NCI-H2029 treated with DMSO at 0.1 percent for 48 hours (cell line): ENCODE measurements at places on chromosomes 16 and 17.

DNA sequence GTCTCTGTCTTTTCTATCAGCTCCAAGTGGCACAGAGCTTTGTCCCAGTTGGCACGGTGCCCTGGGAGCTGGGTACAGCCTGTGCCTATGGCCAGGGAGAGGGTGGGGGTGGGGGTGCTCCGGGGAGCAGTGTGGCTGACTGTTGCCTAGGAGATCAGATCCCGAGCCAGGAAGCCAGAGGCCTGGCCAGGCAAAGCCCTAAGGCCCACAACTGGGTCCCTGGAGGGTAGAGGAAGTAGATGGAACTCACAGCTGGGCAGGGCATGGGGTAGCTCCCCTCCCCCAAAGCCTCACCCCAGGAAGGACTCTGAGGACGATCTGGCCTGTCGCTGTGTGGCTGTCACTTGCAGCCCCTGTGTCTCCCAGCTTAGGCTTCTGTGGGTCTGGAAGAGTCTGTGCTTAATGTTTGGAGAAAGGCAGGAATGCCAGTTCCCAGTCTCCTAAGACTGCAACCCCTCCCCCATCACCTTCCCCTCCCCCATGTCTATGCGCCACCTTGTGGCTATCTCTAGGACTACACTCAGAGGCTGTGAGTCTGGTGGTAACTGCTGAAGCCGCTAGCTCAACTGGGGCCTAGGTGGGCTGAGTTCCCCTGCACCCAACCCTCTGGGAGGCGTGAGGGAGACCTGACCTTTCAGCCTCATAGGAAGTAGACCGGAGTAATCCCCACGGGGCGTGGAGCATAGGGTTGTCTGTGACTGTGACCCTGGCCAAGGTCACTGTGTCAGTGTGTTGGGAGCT lies 12.6 kb downstream of the THRA start:
- DNase-seq, result peak; percentile 46

GRCh38 chr17:73393381-73393780 lies 81.6 kb upstream of the CDC42EP4 start:
- no peak for DNase-seq

GRCh38 chr17:79915850-79916430 lies 76.7 kb upstream of the CBX4 start:
- DNase-seq, result no peak

- no peak for DNase-seq
Measured at GRCh38 chr17:1673041-1673785, 11.5 kb downstream of the PRPF8 start.

- DNase-seq, result peak; percentile 42
Measured at GRCh38 chr16:49281843-49282642, 405 bp upstream of the CBLN1 start.

DNA sequence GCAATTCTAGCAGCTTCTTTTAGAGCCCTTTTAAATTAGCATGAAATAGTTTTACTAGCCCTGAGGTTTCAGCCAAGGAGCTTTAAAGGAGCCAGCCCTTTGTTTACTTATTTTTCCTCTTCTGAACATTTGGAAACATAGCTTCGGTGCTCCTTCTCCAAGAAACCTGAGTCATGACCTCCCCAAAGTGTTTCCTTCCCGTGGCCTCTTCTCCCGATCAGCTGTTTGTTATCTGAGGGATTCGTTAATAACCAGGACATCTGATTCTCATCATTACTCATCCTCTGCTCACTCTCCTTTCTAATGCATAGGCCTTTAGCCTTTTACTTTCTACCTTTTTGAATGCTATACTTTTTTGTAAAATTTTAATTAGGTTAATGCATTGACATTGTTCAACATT lies 204.5 kb downstream of the WWOX start:
- DNase-seq, result no peak

DNA sequence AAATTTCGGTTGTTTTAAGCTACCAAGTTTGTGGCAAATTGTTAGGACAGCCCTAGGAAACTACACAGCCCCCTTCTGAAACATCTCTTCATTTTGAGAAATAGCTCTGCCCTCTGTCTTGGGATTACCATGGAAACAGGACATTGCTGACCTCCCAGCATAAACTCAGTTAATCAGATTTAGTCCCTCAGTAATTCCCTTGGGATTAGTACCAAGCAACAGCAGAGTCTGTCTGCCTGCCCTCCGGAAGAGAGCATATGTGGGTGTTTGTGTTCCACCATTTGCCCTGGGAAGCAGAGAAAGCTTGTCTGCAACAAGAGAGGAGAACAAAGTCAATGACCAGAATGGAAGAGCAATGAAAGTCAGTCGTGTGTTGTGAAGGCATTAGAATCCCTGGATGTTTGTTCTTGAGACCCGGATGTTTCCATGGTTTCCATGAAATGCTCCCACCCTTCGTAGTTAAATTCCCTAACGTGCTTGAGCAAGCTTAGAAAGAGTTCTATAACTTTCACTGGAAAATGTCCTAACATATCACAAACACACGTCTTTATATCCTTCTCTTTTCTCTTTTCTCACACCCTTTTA lies 26.2 kb downstream of the NUDT7 start:
- no peak for DNase-seq

DNA sequence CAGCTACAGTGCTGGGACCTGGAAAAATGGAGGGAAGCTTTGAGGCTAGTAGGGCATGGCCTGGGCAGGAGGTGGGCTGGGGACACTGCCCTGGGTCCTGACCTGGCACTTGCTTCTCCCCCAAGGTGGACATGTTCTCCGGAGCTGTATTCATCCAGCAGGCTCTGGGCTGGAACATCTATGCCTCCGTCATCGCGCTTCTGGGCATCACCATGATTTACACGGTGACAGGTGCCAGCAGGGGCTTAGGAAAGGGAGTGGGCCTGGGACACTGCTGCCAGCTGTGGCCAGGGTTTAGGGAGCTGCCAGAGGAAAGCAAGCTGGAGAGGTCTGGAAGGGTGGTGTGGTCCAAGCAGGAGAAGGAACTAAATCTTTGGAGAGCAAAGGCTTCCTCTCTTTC lies 3.1 kb downstream of the SLC5A2 start:
- no peak for DNase-seq

GRCh38 chr17:7834542-7834956 lies 532 bp downstream of the KDM6B start:
- DNase-seq, result no peak

DNA sequence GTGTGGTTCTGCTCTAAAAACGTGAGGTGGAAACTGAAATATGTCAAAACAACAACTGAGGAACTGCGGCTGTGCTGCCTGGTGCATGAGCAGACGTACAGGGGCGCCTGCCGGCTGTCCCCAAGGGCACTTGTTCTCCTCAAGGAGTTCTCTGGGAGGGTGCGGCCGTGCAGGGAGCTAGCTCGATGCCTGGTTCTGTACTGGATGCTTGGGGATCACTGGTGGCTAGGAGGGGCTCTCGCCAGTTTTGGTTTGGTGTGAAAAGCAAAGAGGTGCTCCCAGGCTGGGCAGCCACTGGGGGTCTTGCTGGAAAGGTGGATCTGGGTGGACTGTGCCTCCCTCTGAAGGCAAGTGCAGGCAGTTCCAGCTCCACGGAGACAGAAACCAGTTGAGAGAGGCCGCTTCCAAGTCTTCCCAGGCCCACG lies 41.9 kb upstream of the ATP2A3 start:
- no peak for DNase-seq

DNA sequence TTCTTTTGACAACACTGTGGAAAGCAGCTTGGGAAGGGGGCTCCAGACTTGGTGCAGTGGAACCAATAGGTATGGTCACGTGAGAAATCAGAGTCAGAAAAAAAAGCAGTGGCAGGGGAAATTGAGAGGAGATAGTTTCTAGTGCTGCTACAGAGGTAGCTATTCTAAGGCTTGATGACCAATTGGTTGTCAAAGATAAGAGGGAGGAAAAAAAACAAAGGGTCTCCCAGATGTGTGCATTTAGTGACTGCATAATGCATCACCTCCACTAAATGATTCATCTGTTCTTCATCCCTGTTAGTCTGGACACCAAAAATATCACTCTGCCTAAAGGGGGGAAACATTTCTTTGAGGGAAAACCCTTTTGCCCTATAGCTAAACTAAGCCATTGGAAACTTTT lies 56.5 kb downstream of the PIGL start:
- DNase-seq, result no peak

GRCh38 chr17:17469358-17469757 lies 7.4 kb upstream of the MED9 start:
- no peak for DNase-seq

DNA sequence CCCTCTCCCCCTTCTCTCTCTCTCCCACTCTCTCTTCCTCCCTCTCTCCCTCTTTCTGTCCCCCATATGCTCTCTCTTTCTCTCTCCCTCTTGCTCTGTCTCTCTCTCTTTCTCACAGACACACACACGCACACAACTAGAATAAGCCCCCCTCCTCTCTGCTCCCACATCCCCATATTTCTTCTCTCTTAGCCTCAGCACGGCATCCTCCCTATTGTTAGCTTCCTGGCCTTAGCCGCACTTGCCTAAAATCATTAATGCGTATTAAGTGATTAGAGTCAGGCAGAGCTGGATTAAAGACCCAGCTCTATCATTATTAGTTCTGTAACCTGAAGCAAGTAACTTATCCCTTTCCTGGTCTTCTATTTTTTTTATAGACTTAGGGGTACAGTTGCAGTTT lies 319.0 kb upstream of the C16orf82 start:
- no peak for DNase-seq

- DNase-seq, result no peak
Measured at GRCh38 chr16:4051591-4051990, 64.7 kb downstream of the ADCY9 start.

GRCh38 chr16:50037662-50038220 lies 12.7 kb downstream of the CNEP1R1 start:
- no peak for DNase-seq

DNA sequence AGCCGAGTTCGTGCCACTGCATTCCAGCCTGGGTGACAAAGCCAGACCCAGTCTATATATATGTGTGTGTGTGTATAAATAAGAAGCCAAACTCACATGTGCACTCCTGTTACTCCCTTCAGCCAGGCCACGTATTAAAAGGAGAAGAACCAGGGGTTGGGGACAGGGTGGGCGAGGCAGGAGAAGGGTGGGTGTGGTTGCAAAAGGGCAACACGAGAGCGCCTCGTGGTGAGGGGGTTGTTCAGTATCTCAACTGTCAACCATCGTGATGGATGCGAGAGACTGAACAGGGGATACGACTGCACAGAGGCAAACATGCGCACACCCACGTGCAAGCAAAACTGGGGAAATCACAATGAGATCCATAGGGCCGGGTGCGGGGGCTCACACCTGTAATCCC lies 54.9 kb downstream of the ABCC6 start:
- DNase-seq, result no peak

DNA sequence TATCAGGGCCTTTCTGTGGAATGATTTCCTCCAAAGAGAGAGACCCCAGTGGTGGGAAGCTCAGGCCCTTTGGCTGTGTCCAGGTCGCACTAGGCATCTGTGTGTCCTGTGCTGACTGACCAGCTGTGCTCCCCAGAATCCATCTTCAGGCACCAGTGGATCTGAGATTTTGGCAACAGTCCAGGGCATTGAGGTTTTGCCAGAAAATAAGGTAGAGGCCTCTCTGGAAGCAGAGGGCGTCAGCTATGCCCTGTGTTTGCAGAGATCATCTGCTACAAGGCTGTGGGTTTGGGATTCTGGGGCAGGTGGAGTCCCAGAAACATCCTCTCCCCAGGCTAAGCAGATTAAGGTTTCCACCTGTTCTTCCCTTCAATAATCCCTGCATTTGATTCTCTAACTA lies 57.5 kb upstream of the TOB1 start:
- DNase-seq, result no peak

GRCh38 chr16:89367538-89367915 lies 122.8 kb downstream of the ANKRD11 start:
- DNase-seq, result no peak
